NCI-H345 (cell line): ENCODE measurements at places on chromosomes 6 and 20.

GRCh38 chr6:84428300-84428907 lies 201.0 kb upstream of the CEP162 start:
- peak; percentile 6 for DNase-seq

GRCh38 chr20:48776306-48776705 lies 51.5 kb downstream of the PREX1 start:
- no peak for DNase-seq

DNA sequence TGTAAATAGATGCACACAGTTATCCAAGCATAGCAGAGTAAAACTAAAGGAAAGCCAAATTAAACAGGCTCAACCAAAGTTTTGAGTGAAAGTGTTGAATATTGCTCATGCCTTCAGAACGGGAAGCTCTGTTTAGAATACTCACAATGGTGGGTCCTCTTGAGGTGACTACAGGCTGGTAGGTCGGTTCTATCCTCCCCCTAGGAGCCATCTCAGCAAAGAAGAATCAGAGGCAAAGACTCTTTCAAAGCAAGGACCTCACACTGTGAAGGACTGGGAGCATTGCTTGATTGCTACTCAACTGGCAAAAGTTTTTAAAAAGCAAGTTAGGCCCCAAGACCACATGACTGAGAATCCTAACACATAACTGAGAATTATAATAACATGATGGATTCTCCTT lies 88.4 kb upstream of the JAG1 start:
- DNase-seq = no peak

GRCh38 chr6:20467437-20467836 lies 65.8 kb downstream of the E2F3 start:
- no peak for DNase-seq

- DNase-seq = no peak
These were observed 7.9 kb downstream of the RAB32 start for GRCh38 chr6:146551545-146551944.

GRCh38 chr6:166927935-166928643 lies 28.3 kb downstream of the RNASET2 start:
- no peak for DNase-seq

DNA sequence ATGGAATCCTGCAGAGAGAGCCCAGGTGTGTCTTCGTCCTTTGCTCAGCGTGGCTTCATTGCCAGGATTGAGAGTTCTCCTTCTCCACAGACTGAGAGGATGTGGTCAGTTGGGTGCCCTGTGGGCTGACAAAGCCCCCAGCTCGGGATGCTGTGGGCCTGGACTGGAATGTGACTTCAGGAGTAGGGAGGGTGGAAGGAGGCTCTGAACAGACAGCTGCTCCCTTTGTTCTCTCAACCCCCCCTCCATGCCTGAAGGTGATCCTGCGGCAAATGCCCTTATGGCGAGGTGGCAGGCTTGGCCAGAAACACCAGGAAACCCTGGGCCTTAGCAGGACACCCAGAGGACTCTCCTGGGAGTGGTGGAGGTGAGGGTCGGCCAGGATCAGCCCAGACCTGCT lies 1.8 kb upstream of the CST5 start:
- no peak for DNase-seq

DNA sequence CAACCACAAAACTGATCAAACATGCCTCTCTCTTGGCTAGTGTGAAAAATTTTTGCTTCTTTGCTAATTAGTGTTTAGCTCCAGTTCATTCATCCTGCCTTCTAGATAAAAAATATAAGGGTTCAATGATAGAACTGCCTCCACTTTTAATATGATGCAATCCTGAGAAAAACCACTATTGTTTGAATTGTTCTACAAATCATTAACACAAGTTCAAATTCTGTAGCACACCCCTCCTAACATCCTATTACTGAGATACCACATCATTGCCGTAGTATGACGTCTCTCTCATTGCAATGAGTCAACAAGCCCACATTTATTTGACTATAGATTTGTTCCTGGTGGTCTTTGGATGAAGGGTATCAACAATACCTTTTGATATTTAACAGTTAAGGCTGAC lies 365.8 kb upstream of the OPRM1 start:
- no peak for DNase-seq

DNA sequence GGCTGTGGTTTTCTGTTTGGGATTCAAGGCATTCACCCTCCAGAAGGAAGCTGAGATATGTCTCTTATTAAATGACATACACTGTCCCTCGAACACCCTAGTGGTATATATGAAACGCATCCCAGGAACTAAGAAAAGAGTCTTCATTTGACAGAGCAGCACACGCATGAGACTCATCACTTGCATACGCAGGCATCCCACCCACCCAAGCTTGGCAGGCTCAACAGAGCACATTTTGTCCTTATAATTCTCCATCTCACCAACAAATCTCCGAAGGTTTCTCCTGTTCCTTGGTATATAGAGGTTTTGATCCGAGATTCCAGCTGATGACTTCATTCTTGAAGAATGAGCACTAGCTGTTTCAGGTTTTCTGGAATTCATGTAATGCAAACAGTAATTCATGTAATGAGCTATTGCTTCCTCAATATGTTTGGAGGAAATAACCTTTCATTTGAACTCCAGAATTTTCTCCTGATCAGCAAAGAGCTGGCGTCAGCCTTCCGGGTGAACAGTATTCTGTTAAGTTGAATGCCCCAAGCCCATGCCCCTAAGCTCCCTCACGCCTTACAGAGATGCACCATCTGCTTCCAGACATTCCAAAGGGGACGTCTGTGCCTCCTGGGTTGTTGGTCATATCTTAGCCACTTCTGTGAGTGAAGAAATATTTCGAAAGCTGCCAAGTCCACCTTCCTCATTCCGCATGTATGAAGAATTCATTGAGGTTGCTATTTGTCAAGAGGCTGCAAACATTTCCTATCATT lies 66.0 kb upstream of the CDH4 start:
- DNase-seq = no peak

DNA sequence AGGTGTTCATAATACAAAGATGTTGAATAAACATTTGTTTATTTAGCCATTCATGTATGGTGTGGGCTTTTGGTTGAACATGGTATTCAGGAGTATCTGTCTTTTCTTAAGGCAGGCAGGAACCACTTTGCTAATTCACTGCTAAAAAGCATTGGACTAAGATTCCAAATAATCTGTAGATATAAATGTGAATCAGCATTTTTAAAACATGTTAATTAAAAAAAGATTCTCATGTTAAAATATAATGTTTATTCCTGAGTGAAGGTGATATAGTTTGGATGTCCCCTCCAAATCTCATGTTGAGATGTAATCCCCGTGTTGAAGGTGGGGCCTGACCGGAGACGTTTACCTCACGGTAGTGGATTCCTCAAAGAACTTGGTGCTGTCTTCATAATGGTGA lies 19.3 kb downstream of the CRISP1 start:
- no peak for DNase-seq

GRCh38 chr6:117729613-117730012 lies 54.3 kb downstream of the NUS1 start:
- DNase-seq = no peak

DNA sequence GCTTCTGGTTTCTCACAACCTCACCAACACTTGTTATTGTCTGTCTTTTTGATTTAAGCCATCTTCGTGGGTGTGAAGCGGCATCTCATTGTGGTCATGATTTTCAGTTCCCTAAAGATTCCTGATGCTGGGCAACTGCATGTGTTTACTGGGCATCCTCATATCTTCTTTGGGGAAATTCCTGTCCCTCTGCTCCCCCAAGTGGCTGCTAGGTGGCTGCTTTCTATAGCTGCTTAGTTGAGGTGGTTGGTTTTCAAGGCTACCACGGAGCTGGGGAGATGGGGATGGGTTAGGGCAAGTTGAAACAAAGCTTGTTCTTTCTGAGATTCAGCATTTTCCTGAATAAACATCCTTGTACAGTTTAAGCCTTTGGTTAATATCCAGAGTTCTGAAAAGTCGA lies 403.9 kb upstream of the SULF2 start:
- DNase-seq = peak; percentile 30

- DNase-seq = no peak
These were observed 8.3 kb upstream of the VWA7 start for GRCh38 chr6:31785475-31785874.

- no peak for DNase-seq
These were observed 9.0 kb downstream of the DYNLT1 start for GRCh38 chr6:158635427-158636073.

GRCh38 chr20:4369119-4369797 lies 352.5 kb upstream of the PRND start:
- DNase-seq = no peak

GRCh38 chr20:955656-956055 lies 39.5 kb upstream of the ANGPT4 start:
- DNase-seq = no peak

- DNase-seq = no peak
These were observed 75.8 kb upstream of the MRPS10 start for GRCh38 chr6:42293386-42293977.

- DNase-seq = no peak
These were observed 44.1 kb upstream of the TSPYL1 start for GRCh38 chr6:116323863-116324262.

GRCh38 chr20:16388731-16389130 lies 184.5 kb downstream of the KIF16B start:
- DNase-seq = no peak

DNA sequence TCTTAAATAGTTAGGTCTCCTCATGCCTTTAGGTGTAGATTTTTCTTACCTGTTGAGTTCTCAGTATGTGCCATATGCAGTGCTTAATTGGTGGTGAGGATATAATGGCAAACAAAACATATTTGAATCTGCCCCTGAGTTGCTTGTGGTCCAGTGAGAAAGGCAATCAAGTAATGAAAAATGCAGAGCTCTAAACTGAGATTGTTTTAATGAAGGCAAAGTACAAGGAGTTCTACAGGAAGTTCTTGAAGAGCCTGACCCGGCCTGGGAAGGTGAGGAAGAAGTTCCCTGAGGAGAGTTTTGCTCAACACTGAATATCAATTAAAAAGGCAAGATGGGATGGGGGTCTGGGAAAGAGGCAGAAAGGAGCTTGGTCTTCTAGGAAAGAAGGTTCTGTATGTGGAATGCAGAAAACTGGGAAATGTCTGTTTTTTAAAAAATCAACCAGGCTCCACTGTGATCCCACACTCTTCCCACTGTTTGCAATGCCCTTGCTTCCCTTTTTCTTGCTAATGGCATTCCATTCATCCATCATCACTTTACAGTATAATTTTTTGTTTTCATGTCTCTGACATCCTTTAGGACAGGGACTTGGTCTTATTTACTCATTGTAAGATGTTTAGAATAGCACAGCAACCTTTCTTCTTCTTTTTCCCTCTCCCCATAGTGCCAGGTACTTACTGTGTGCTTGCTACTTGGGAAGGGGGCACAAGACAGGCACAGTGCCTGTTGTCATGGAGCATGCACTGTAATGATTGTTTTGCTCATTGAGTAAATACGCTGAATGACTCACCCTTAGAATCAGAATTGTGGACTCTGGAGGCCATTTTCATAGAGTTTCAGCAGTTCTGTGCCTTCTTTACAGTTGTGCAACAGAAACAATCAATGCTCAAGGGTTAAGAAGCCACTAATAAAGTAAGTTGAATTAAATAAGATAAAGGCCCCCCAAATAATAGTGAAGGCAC lies 64.3 kb downstream of the ANKS1A start:
- DNase-seq = peak; percentile 71

DNA sequence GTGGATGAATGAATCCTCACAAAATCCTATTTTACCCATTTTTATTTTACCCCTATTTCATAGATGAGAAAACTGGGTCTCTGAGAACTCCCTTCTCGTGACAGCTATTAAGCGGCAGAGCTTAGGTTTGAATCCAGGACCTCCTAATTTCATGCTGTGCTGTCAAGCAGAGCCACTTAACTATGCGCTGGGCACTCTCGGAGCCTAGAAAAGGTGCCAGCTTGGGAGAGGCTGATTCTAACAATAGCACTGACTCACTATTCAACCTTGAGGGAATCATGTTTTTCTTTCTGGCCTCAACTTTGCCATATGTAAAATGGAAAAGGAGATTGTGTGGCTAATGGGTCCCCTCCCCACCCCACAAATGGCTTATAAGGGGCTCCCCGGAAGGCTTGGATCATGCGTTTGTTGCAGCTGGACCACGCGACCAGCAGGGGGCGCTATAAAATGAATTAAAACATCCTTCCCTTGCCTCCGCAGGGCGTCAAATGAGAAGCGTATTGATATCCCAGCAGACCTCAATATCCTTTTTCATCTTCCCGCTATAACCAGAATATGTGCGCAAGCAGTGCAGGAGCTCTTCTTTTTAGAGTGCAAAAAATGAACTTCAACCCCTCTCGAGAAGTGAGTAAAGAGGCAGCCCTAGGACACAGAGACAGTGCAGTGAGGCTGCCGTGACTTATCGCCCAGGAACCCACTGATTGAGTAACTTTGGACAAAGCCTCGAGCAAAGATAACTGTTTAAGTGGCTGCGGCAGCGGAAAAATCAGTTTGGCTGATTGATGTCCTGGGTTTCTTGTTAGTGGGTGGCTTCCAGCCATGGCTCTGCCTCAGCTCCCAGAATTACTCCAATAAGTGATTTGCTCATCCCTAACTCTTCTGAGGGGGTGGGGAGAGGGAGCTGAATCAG lies 12.8 kb upstream of the PDYN start:
- peak; percentile 35 for DNase-seq
